Tibial nerve (tissue), 4 donors: ENCODE measurements at places on chromosomes 6 and 20. TPM values are rescaled to one million over a fixed set of nuclear protein-coding genes. Genes with fewer than 3 reads are reported as not detected.

- H3K4me3 ChIP-seq, result no peak overlapping the region
- H3K27ac ChIP-seq, result no peak overlapping the region
- peaks cover 68% of the 10 kb centered on the region for H3K36me3 ChIP-seq
- DNase-seq, result no peak
- no peaks in the 10 kb centered on the region for H3K27me3 ChIP-seq
Measured at GRCh38 chr6:159742165-159742564, 14.9 kb downstream of the WTAP start.

DNA sequence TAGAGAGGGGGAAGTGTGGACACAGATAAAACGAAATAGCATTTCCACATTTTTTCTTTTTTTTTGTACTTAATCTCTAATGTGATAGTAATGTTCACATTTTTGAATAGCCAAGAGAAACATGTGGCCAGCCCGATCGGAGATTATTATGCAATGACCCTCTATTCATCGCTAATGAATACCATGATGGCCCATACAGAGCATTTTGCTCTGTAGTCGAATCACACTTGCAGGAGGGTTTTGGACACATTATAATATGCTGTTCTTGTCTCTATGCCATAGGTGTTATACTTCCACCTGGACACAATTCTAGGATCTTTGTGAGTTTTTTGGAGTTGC, 60.1 kb downstream of the MTHFD1L start:
- no peak overlapping the region for H3K27ac ChIP-seq
- DNase-seq, result no peak
- no peaks in the 10 kb centered on the region for H3K27me3 ChIP-seq
- no peaks in the 10 kb centered on the region for H3K36me3 ChIP-seq
- H3K4me1 ChIP-seq, result peaks cover 2% of the 10 kb centered on the region

DNA sequence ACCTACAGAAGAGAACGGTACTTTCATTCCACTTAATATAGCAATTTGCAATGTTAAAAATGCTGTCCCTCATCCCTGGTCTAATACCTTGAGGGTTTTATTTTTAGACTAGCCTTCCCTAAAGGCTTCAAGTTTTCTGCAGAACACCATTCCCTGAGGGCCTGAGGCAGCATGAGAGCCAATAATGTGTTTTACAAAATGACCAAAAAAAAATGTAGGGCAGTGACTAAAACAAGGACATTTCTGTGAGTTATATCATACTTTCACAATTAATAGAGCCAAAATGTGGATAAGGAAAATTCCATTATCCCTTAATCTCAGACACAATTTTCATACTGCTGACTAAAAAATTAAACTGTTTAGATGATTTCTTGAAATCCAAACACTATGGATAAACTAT, 22.7 kb downstream of the GPR63 start:
- H3K36me3 ChIP-seq, result no peaks in the 10 kb centered on the region
- DNase-seq, result no peak
- H3K4me3 ChIP-seq, result no peak overlapping the region
- no peaks in the 10 kb centered on the region for H3K27me3 ChIP-seq

GRCh38 chr20:35883336-35883777, 70.9 kb downstream of the SCAND1 start:
- H3K27me3 ChIP-seq, result no peaks in the 10 kb centered on the region
- no peak overlapping the region for H3K4me3 ChIP-seq
- H3K4me1 ChIP-seq, result no peaks in the 10 kb centered on the region
- H3K36me3 ChIP-seq, result peaks cover 2% of the 10 kb centered on the region
- no peak for DNase-seq
- H3K27ac ChIP-seq, result peak overlapping the region; percentile 81

GRCh38 chr6:54719633-54720032, 126.9 kb upstream of the FAM83B start:
- H3K4me3 ChIP-seq, result no peak overlapping the region
- peaks cover 11% of the 10 kb centered on the region for H3K4me1 ChIP-seq
- H3K36me3 ChIP-seq, result no peaks in the 10 kb centered on the region
- DNase-seq, result no peak

- H3K4me3 ChIP-seq, result no peak overlapping the region
- peaks cover 8% of the 10 kb centered on the region for H3K36me3 ChIP-seq
- H3K27ac ChIP-seq, result no peak overlapping the region
- DNase-seq, result no peak
- H3K4me1 ChIP-seq, result no peaks in the 10 kb centered on the region
Measured at GRCh38 chr6:152454003-152454402, 183.2 kb downstream of the SYNE1 start.

GRCh38 chr20:34243377-34243776, 2.2 kb downstream of the ASIP start:
- no peak for DNase-seq
- H3K4me1 ChIP-seq, result peaks cover 9% of the 10 kb centered on the region
- no peaks in the 10 kb centered on the region for H3K36me3 ChIP-seq
- H3K27ac ChIP-seq, result no peak overlapping the region
- H3K4me3 ChIP-seq, result no peak overlapping the region

DNA sequence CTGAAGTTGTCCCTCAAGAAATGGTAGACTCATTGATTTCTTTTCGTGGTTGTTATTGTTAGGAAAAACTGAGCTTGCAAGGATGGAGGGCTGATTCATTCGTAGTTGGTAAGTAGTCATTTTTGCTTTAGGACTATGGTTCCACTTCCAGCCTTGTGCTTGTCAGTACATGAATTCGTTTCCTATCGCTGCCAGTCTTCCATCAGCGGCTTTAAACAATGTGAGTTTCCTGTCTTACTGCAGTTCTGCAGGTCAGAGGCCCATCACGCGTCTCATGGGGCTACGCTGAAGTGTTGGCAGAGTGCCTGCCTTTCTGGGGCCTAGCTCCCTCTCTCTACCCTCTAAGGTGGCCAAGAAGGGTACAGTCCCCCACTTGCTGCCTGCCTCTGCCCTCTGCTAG, 11.4 kb upstream of the MDFI start:
- H3K27me3 ChIP-seq, result peaks cover 6% of the 10 kb centered on the region
- H3K27ac ChIP-seq, result no peak overlapping the region
- DNase-seq, result no peak
- H3K4me1 ChIP-seq, result peaks cover 8% of the 10 kb centered on the region

GRCh38 chr6:75278474-75279077, 6.0 kb downstream of the TMEM30A start:
- no peak for DNase-seq
- H3K36me3 ChIP-seq, result peaks cover 3% of the 10 kb centered on the region
- no peak overlapping the region for H3K4me3 ChIP-seq
- H3K27ac ChIP-seq, result no peak overlapping the region
- peaks cover 92% of the 10 kb centered on the region for H3K4me1 ChIP-seq

DNA sequence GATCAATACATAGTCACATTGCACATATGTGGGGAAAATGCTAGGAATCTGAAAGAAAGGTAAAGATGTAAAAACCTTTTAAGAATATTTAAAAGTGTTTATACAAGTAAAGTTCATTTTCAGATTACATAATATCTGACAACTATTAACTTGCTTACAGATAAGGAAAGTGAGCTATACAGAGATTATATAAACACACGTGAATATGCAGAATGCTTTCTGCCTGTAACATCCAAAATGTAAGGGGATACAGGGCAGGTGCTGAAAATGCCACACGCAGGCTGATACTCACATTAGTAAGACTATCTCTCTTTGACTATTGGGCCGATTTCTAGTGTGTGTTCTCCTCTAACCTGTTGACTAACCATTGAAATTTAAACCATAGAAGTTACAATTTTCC, 17.9 kb upstream of the MAP7 start:
- H3K36me3 ChIP-seq, result peaks cover 21% of the 10 kb centered on the region
- no peaks in the 10 kb centered on the region for H3K4me1 ChIP-seq
- DNase-seq, result no peak
- no peak overlapping the region for H3K4me3 ChIP-seq
- no peak overlapping the region for H3K27ac ChIP-seq

- no peak for DNase-seq
- no peaks in the 10 kb centered on the region for H3K4me1 ChIP-seq
- H3K4me3 ChIP-seq, result no peak overlapping the region
- no peaks in the 10 kb centered on the region for H3K27me3 ChIP-seq
- no peak overlapping the region for H3K27ac ChIP-seq
- H3K36me3 ChIP-seq, result no peaks in the 10 kb centered on the region
Measured at GRCh38 chr6:19408331-19408730, 428.8 kb upstream of the ID4 start.

- no peak for DNase-seq
- no peaks in the 10 kb centered on the region for H3K27me3 ChIP-seq
- no peaks in the 10 kb centered on the region for H3K36me3 ChIP-seq
- H3K4me1 ChIP-seq, result no peaks in the 10 kb centered on the region
- H3K27ac ChIP-seq, result no peak overlapping the region
Measured at GRCh38 chr6:169627736-169628607, 73.9 kb downstream of the WDR27 start.

DNA sequence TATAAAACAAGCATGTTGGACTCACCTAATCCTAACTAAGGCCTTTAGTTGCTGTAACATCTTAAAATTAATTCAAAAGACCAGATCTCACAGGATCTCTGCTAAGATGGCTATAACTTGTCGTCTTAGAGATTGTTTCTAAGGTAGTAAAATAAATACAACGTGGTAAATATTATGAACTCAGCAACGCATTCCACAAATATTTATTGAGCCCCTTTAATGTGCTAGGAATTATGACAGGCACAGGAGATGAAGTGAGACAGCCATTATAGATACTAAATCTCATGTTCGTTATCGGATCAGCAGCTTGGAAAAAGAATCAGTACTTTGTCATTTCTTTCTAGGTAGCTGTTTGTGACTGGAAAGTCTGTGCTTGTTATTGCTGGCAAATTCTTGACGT, 20.9 kb upstream of the MCM3 start:
- DNase-seq, result no peak
- H3K4me1 ChIP-seq, result peaks cover 44% of the 10 kb centered on the region
- H3K4me3 ChIP-seq, result peak overlapping the region; percentile 4
- no peaks in the 10 kb centered on the region for H3K36me3 ChIP-seq
- H3K27ac ChIP-seq, result peak overlapping the region; percentile 62

DNA sequence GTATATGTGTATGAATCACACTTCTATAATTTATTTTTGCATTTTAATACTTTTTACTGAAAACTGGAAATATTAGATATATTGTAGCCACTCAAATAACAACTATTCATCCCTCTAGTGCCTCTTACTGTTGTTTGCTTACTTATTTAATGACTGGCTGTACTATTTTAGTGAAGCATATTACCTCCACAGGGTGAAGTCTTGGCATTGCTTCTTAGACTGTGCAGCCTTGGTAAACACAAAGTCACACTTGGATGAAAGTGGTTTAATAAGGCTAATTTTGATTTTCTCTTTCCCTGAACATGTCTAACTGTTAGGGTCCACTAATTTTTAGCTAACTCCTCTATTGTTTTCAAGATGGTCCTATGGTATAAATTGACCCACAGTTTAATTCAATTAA, 1043.2 kb upstream of the ADGRB3 start:
- no peaks in the 10 kb centered on the region for H3K36me3 ChIP-seq
- H3K4me1 ChIP-seq, result no peaks in the 10 kb centered on the region
- no peaks in the 10 kb centered on the region for H3K27me3 ChIP-seq
- no peak overlapping the region for H3K27ac ChIP-seq
- no peak overlapping the region for H3K4me3 ChIP-seq
- DNase-seq, result no peak

DNA sequence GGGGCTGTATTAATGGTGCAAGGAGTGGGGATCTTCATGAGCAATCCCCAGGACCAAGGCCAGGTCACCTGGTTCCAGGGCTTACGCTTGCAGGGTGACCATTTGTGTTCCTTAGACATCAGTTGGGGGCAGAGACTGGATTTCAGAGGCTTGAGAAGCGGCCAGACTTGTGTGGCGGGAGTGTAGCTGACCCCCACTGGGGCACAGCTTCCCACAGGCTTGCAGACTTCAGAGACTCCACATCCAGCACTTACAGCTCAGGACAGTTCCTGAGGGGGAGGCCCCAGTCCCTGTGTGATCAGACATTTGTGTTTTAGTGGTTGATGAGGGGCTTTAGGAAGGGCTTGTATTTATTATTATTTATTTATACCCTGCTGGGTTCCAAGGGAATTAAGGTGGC, 15.3 kb downstream of the TJAP1 start:
- peak overlapping the region; percentile 84 for H3K27ac ChIP-seq
- H3K27me3 ChIP-seq, result no peaks in the 10 kb centered on the region

GRCh38 chr6:170572704-170573466, 11.6 kb downstream of the PDCD2 start:
- no peaks in the 10 kb centered on the region for H3K36me3 ChIP-seq
- H3K4me1 ChIP-seq, result no peaks in the 10 kb centered on the region
- DNase-seq, result no peak
- no peak overlapping the region for H3K27ac ChIP-seq

GRCh38 chr6:108804956-108805355, 43.3 kb upstream of the ARMC2 start:
- no peaks in the 10 kb centered on the region for H3K27me3 ChIP-seq
- DNase-seq, result no peak

GRCh38 chr20:57594092-57594951, 25.9 kb downstream of the ZBP1 start:
- no peak for DNase-seq
- H3K36me3 ChIP-seq, result no peaks in the 10 kb centered on the region
- H3K4me3 ChIP-seq, result no peak overlapping the region
- no peak overlapping the region for H3K27ac ChIP-seq

DNA sequence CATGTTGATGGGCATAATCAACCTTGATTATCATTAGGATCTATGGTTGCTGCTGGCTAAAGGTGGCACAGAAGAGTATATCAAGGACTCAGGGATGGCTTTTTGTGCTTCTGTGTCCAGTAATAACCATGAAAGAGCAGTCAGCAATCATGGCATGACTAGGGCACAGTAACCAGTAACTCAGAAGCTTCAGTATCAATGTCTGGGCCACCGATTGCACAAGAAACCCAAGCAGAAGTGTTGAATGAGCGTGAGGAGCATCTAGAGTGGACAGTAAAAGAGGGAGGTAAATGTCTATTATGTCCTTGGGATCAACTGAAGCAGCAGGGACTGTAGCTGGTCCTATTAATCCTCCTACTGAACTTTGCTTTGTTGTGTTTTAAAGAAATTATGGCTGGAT, 81.5 kb upstream of the F13A1 start:
- no peak overlapping the region for H3K27ac ChIP-seq
- H3K36me3 ChIP-seq, result no peaks in the 10 kb centered on the region
- no peak overlapping the region for H3K4me3 ChIP-seq
- no peaks in the 10 kb centered on the region for H3K27me3 ChIP-seq
- DNase-seq, result no peak

GRCh38 chr20:18907353-18907752, 93.8 kb downstream of the SCP2D1 start:
- H3K27ac ChIP-seq, result no peak overlapping the region
- H3K4me3 ChIP-seq, result no peak overlapping the region
- no peak for DNase-seq
- no peaks in the 10 kb centered on the region for H3K4me1 ChIP-seq
- H3K36me3 ChIP-seq, result no peaks in the 10 kb centered on the region

- no peak overlapping the region for H3K4me3 ChIP-seq
- H3K36me3 ChIP-seq, result no peaks in the 10 kb centered on the region
- no peak for DNase-seq
- no peak overlapping the region for H3K27ac ChIP-seq
Measured at GRCh38 chr20:32749914-32750637, 6.8 kb upstream of the COMMD7 start.

- no peaks in the 10 kb centered on the region for H3K36me3 ChIP-seq
- H3K27ac ChIP-seq, result peak overlapping the region; percentile 89
- H3K27me3 ChIP-seq, result no peaks in the 10 kb centered on the region
- peaks cover 3% of the 10 kb centered on the region for H3K4me1 ChIP-seq
Measured at GRCh38 chr6:112221561-112221960, 32.8 kb downstream of the LAMA4 start.

KIF25 gene
- total RNA-seq, result not detected

PHACTR3 gene
- 15.9 TPM for total RNA-seq

TRMT11 gene
- total RNA-seq, result 40.8 TPM

MATN4 gene
- not detected for total RNA-seq

BTNL2 gene
- not detected for total RNA-seq

ID4 gene
- 69.0 TPM for total RNA-seq

C20orf202 gene
- total RNA-seq, result 0.59 TPM

TMC2 gene
- total RNA-seq, result 0.30 TPM

DEFB124 gene
- not detected for total RNA-seq

TUBE1 gene
- 47.2 TPM for total RNA-seq
